Epithelial cell of alveolus of lung (primary cell): ENCODE measurements at places on chromosomes 6 and 20. TPM values are rescaled to one million over a fixed set of nuclear protein-coding genes. Genes with fewer than 3 reads are reported as not detected.

The RCAN2 gene
- total RNA-seq, result 5.3 and 5.9 TPM in 2 replicates

The GSTA3 gene
- not detected in 2 replicates for total RNA-seq

The FERMT1 gene
- 0.88 and 13.2 TPM in 2 replicates for total RNA-seq

The EYA2 gene
- 0.24 and 1.2 TPM in 2 replicates for total RNA-seq

The MTHFD1L gene
- total RNA-seq, result 19.3 and 57.5 TPM in 2 replicates
